OCI-LY7 (cell line): ENCODE measurements at places on chromosomes 3 and 15. TPM values are rescaled to one million over a fixed set of nuclear protein-coding genes. Genes with fewer than 3 reads are reported as not detected.

GRCh38 chr3:41073190-41073589, 126.1 kb upstream of the CTNNB1 start:
- no peak for DNase-seq

- DNase-seq: no peak
These were observed 92.7 kb upstream of the PLXND1 start for GRCh38 chr3:129699199-129699598.

DNA sequence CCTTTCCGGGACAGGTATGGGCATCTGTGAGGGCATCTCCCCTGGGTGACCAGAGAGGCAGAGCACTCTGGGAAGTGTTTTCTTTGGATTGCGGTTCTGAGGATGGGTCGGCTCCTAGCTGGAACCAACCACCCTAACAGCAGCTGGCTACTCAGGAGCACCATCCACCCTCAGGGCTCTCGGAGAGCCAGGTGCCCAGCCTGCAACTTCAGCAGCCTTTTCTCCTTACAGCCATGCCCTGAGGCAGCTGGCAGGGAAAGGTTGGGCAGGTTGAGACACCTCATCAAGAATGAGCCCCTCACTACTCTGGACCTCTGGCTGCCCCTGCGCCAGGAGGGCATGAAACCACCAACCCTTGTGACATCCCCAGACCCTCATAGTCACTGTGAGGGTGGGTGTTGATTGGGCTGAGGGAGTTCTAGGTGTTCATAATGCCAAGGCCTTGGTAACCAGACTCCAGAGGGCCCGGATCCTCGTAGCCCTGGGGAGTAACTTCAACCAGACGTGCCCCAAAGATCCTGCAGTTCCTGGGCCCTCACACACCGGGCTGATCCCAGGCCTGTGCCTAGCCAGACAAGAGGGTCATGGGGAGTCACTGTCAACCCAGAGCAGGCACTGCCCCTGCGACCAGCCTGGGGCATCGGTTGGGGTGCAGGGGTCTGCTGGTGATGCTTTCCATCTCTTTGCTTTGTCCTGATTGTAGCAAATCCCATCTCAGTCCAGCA, 114.4 kb upstream of the ABHD17C start:
- no peak for DNase-seq

- no peak for DNase-seq
These were observed 9.5 kb upstream of the MANF start for GRCh38 chr3:51375571-51375970.

The MCF2L2 gene
- 8.0 and 8.1 TPM in 2 replicates for total RNA-seq

DNA sequence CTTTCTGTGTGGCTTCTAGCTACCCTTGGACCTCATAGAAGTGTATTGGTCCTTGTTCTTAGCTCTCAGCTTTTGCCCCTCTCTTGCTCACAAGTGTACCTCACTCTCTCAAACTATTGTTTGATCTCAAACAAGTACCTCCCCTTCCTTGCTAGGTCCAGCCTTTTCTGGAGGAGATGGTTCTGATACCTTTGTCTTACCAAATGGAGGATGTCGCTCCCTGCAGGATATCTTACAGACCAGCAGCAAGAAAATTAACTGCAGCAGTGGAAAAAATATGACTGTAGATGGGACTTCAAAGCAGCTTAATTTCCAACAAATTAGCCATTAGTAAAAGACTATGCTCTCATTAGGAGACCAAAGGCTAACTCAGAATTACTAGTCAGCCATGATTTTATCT, 388.1 kb upstream of the ROBO2 start:
- DNase-seq: no peak

DNA sequence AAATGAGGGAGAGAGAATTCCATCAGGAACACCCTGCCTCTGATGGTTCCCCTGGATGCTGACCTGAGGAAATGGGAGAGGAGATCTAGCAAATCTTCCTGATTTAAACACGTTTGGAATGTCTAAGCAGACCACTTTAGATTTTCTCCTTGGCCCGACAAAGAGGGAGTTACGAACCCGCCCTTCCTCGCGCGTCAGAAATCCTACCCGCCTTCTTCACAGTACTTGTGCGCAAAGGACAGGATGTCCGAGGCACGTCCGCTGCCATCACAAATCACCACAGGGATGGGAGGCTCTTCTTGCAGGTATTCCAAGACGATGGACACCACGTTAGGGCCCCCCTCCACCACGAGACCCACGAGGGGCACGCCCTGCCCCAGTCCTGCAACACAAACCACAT, 38.6 kb downstream of the TRPM1 start:
- DNase-seq: no peak

The OXTR gene
- 0.82 and 2.8 TPM in 2 replicates for total RNA-seq
